M059J (cell line): ENCODE measurements at places on chromosomes 7 and 10. TPM values are rescaled to one million over a fixed set of nuclear protein-coding genes. Genes with fewer than 3 reads are reported as not detected.

GRCh38 chr10:11411926-11412545 lies 199.4 kb downstream of the USP6NL start:
- DNase-seq: no peak

Gene UCN3
- not detected in 2 replicates for total RNA-seq

DNA sequence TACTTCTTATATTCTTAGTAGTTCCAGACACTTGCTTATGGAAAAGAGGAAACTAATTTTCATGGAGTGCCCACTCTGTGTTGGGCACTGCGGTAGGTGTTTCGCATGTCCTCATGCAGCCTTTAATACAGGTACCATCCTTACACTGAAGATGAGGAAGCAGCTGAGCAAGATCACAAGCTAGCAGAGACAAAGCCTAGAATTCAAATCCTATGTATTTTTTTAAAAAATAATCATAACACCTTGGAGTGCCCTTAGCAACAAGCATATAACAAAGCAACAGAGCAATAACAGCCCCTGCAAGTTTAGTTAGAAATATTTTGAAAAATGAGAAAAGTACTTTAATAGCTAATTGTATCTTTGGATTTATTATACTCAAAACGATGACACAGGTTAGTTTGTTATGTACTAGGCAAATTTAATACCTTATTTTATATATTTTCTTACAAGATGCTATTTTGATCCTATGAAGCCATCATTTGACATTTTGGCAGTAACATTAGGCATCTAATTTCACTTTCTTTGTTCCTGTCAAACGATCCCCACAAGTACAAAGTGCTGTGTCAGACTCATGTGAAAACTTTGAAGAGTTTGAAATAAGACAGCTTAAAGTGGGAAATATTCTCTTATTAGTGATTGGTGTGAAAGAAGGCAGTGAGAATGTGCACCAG lies 245.8 kb downstream of the CDK14 start:
- no peak for DNase-seq

DNA sequence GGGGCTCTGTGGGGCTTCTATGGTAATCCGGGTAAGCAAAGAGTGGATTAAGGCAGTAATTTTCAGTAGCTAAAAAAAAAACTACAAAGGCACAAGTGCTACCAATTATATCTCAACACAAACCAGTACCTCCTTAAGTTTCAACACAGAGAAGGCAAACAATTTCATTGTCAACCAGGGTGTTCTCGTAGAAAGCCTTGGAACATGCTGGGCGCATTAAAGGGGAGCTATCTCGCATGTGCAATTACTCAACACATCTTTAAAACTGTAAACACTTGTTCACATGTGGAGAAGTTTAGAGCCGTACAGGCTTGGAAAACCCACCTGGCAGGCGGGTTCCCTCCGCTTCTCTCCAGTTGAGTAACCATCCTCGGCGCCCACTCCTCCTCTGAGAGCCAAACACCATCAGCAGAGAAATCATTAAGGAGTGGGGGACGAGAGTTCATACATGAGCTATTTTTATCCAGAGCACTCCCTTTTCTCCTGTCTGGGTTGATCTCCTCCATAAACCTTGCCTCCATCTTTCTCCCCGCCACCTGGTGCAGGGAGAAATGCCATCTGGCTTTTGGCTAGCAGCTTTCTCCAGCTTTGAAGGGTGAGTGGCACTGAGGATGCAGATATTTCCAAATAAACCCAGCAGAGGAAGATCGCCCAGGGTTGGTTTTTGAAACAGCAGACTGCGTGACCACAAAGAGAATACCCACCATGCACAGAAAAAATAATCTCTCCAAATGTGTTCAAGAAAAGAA lies 287.1 kb downstream of the WDR11 start:
- no peak for DNase-seq

- DNase-seq: no peak
Measured at GRCh38 chr10:121735263-121735662, 137.0 kb upstream of the FGFR2 start.

GRCh38 chr7:24157666-24158065 lies 126.3 kb upstream of the NPY start:
- no peak for DNase-seq

Gene SPAM1
- not detected in 2 replicates for total RNA-seq

DNA sequence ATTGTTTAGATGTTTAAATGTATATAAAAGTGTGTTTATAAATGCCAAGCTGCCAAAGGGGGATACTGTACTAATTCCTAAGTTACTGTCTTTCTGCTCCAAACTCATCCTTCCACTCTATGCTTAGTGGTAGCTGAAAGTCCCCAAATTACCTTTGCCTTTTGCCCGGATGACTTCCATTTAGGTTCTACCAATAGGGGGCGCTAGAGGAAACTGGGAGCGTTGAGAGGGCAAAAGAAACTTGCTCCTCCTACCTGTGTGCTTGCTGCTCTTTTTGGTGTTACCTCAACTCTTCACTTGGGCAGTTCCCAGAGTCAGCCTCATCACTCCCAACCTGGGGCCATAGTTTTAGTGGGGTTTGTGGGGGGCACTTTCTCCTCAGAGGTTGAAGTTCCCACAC lies 5.9 kb upstream of the OR2A25 start:
- no peak for DNase-seq

- DNase-seq: no peak
Measured at GRCh38 chr7:87047-87446, 105.3 kb upstream of the FAM20C start.

Gene BMPR1A
- 22.4 and 29.1 TPM in 2 replicates for total RNA-seq

DNA sequence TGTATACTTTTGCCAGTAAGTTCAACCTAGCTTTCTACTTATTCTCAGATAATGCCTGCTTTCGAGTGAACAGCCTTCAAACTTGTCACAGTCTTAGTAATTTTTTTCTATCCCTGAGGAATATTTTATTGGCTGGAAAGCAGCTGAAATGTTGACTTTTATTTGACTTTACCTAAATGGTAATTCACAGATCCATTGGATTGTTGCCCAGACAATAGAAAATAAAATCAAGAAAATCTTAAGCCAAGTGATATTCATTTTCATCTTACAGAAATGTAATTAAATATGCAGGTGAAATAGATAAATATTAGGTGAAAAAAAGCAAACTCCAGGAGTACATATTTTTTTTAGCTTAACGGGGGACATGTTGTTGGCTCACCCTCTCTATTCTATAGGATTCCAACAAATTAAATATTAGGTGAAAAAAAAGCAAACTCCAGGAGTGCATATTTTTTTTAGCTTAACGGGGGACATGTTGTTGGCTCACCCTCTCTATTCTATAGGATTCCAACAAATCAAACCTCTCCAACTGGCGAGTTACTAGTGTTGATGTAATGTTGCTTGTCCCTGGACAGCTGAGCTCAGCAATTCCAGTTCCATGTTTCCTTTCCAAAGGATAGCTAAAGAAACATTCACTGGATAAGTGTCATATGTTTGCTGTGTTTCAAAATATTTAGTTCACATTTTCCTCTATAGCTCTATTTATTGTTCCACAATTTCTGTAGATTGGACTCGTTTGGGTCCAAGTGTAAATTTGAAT lies 4.2 kb downstream of the TMEM26 start:
- DNase-seq: no peak

DNA sequence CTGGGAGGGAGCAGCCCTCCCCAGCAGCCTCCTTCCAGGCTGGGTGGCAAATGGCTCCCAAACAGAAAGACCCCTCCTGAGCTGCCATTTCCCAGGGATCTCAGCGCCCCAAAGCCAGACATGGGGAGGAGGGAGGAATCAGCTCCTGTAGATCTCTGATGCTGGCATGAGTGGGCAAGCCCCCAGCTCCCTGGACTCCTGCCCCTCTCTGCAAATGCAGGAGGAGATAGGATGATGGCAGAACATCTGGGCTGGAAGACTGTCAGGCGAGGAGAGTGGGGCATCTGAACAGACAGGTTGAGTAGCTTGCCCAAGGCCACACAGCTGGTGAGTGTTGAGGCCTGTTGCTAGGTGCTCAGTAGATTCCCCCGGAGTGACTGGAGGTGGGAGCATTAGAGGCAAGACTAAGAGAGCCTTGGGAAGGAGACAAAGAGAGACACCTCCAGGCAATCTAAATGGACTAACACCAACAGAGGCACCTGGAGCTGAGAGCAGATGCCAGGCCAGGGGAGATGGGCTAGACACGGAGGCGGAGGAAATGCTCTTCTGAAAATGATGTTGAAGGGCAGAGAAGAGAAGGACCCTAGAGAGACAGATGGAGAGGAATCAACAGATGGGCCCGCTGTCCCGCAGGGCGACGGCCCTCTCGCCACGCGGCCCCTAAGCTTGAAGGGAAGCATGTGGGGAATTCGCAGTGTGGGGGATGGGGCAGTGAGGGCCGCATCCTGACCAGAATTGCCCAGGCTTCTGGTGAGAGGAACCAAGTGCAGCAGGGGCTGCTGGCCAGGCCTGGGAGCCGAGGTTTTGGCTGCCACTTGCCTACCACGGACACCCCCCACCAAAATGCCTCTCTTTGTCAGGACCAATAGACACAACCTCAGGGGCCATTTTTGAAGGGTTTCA lies 84.8 kb upstream of the LRRC4 start:
- DNase-seq: no peak

- DNase-seq: no peak
Measured at GRCh38 chr7:44384586-44385433, 59.4 kb upstream of the CAMK2B start.

DNA sequence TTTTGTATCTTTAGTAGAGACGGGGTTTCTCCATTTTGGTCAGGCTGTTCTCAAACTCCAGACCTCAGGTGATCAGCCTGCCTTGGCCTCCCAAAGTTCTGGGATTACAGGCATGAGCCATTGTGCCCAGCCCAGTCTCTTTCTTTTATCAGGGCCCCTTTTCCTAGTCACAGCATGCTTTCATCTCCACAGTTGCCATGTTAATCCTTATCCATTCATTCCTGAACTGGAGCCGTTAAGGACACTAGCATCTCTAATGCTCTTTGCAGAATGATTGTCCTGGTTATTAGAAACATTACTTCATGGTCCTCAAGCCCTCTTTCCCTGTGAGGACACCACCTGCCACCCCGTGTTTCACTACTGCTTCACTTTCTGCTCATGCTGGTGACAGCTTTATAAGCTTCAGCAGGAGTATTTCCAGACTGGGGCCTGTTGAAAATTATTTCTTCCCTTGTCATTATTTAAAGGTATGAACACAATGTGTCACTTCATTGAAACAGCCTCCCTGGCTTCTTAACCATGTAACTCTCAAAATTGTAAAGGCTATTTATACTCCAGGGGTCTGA lies 313.9 kb downstream of the BMPER start:
- DNase-seq: no peak

Gene AGR2
- total RNA-seq: not detected in 2 replicates

DNA sequence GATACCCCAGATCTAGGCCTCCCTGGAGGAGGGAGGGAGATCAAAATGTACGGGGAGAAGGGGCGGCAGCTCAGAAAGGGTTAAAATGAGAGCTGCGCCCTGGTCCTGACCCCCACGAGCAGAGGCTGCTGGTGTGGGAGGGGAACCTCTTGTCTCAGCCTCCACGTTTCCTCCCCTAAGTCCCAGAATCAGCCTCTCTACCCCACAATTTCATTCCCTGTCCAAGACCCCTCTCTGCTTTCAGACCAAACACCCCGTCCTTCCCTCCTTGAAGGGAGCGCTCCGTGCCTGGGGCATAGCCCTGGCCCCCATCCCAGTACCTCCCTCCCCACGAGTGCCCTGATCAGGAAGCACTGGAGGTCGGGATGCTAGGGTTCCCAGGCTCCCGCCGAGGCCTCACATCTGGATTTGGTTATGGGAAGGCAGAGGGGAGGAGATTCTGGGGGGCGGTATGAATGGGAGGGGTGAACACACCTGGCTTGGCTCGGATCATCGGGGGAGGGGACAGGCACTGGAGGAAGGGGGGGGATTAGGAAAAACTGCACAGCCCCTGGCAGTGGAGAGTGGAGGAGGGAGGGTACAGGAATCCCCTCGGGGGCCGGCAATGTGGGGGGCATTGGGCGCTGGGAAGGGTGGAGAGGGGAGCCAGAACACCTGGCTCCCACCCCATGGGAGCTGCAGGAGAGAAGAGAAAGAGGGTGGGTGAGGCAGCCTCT lies 2.7 kb downstream of the EPHB4 start:
- no peak for DNase-seq

DNA sequence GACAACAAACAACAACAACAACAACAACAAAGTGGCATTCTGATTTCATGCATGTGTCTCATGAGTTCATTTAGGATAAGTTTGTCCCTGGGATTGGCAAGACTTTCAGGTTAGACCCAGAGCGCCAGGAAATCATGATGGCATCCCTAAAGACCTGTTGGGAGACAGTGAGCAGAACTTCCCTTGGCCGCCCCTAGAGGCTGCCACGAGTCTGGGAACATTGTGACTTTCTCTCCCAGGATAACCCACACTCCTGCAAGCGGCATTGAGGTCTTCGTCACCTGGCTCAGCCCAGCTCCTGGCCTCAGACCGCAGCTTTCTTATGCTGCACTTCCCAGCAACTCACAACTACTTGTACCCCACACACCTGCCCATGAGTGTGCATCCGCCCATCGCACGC lies 80.5 kb upstream of the RNF32 start:
- DNase-seq: peak; percentile 18

DNA sequence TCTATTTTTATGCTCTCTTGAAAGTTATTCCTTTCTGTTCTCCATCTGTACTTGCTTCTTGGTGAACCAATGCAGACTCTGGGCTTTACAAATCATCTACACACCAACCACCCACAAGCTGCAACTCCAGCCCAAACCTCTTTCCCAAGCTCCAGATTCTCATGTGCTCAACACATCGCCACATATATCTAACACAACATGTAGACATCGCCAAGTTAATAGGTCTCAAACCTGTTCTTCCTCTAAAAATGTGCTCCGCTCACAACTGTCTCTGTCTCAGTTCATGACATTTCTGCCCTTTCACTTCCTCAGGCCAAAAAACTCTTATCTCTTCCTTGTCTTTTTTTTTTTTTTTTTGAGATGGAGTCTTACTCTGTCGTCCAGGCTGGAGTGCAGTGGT lies 95.7 kb upstream of the EEPD1 start:
- DNase-seq: no peak

DNA sequence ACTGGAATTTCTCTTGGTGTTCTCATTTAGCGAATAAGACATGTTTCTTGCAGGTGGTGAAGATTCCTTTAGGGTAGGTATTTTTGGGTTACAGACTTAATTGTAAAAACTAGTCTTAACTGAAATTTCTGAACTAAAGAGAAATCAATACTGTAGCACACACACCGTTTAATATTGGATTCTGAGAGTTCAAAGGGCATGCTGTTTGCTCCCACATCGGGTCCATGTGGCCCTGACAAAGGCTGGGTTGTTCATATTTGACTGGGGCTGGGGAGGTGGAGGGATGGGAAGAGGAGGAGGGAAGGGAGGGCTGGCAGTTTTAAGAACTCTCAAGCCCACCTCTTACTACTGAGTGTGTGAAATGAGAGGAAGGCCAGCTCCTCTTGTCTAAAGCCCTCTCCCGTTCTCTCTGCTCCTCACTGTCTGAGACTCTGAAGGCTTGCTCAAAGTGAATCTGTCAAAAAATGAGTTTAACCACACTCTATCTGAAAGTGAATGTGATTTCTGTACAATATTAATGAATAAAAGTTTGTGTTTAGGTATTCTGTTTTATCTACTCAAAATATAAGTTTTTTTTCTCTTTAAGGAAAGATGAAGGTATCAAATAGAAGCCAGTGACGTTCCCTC lies 40.0 kb upstream of the RHEB start:
- no peak for DNase-seq

- DNase-seq: no peak
Measured at GRCh38 chr10:120478386-120478785, 21.4 kb downstream of the PLPP4 start.

Gene MCM10
- 9.4 and 11.6 TPM in 2 replicates for total RNA-seq

Gene CYP2C19
- not detected in 2 replicates for total RNA-seq

Gene ACSL5
- total RNA-seq: 17.6 and 25.5 TPM in 2 replicates
